ENCODE measurements at places on chromosomes 4 and X. TPM values are rescaled to one million over a fixed set of nuclear protein-coding genes. Genes with fewer than 3 reads are reported as not detected.

DNA sequence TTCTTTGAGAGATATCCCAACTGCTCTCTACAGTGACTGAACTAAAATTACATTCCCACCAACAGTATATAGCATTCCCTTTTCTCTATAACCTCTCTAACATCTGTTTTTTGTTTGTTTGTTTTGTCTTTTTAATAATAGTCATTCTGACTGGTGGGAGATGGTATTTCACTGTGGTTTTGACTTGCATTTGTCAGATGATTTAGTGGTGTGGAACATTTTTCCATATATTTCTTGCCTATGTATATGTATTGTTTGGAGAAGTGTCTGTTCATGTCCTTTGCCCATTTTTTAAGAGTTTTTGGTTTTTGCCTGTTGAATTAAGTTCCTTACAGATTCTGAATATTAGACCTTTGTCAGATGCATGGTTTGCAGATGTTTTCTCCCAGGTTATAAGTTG, 9.0 kb downstream of the USO1 start:
- peak; percentile 26 for DNase-seq

The PCDH18 gene
- total RNA-seq: 0.28 TPM

DNA sequence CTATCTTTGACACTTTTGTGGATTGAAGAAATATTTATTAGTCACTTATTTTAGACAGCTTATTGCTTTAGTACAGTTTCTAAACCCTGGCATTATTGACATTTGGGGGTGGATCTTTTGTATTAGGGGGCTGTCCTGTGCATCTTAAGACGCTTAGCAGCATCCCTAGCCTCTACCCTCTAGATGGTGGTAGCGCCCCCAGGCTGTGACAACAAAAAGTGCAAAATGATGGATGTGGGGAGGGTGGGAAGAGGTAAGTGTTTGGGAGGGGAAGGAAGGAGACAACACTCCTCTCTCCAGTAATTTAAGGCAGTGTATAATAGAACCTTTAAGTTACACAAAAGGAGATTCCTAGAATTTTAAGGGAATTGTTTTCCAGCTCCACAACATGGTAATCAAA, 1210.6 kb downstream of the C4orf33 start:
- DNase-seq: no peak

The RS1 gene
- total RNA-seq: not detected

DNA sequence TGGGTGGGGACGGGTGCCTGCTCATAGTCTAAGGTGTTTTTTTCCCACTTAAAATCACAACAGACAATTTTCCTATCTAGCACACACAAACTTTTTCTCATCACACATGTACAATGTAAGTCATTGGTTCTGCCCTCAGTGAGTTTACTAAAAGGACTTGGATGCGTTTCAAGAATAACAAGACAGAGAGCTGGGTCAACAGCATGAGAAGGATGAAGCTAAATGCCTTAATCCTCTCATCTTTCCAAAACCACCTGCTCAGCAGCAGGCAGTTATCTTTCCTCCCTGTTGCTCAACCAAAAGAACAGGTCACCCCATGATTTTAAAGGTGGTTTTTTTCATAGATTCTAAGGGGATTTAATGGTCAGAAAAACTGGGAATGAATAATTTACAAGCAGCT, 40.1 kb downstream of the OFD1 start:
- no peak for DNase-seq

DNA sequence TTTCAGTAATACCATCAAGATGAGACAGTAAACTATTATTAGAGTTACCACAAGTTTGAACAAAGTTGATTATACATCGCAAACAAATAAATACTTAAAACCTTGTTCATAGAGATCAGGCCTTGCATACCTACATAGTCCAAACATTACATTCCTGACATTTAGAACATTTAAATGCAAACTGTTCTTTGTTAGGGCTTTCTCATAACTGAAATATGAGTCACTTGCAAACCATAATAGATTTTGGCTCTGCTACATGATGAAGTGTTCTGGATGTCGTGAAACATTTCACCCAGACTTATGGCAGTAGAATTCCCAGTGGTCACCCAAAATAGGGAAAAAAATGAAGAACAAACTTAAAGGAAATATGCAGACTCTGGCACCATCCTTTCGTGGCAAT, 75.0 kb downstream of the FAT4 start:
- peak; percentile 94 for DNase-seq
